ENCODE measurements at places on chromosomes 13 and 19.

- DNase-seq, result no peak
Measured at GRCh38 chr13:42174344-42175162, 97.4 kb upstream of the AKAP11 start.

DNA sequence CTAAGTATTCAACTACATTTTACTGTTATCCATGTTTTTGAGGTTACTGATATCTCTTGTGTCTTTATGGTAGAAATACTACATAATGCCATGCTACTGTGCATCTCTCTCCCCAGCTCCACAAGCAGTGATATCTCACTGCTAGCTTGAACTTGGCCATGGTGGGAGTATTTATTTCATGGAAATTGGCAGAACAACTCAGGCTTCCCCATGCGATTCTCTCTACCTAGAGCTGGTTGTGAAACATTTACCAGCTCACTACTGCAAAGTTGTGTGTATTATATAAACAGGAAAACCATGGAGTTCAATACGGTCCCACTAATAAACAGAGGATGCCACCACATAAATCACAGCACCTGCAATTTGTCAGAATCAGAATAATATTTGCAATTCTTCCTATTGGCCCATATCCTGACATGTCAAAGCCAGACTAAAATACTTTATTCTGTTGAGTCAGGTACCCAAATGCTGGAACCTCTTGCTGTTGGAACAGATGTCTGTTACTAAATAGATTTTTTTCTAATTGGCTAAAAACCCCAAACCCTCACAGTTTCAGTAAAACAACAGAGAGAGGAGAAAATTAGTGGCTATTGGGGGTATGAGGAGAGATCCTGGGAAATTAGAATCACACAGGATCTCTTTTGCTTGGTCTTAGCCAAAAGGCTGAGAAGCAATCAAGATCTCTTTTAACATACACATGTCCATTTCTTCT is 91.4 kb upstream of the SLC10A2 start:
- no peak for DNase-seq

- DNase-seq, result no peak
Measured at GRCh38 chr13:104422668-104423067, 1356.5 kb upstream of the SLC10A2 start.

DNA sequence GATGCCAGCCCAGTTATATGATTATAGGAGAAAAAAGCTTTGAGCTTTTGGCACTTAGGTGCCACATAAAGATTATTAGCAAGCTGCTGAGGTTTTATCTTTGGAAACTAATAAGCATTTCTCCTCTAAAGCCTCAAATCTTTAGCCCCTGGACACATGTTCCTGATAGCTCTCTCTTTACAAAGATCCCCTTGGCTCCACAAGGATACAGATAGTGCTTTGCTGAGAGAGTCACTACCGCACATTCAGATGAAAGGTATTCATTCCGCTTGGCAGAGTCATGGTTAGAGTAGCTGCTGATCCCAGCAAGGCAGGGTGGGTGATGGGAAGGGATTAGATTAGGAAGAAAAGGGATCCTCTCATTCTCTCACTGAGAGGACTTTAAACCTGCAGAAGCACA is 28.2 kb upstream of the PSG7 start:
- no peak for DNase-seq

- DNase-seq, result no peak
Measured at GRCh38 chr13:99228737-99229691, 28.4 kb downstream of the UBAC2 start.

- no peak for DNase-seq
Measured at GRCh38 chr13:89936256-89936655, 1411.2 kb upstream of the MIR17HG start.

DNA sequence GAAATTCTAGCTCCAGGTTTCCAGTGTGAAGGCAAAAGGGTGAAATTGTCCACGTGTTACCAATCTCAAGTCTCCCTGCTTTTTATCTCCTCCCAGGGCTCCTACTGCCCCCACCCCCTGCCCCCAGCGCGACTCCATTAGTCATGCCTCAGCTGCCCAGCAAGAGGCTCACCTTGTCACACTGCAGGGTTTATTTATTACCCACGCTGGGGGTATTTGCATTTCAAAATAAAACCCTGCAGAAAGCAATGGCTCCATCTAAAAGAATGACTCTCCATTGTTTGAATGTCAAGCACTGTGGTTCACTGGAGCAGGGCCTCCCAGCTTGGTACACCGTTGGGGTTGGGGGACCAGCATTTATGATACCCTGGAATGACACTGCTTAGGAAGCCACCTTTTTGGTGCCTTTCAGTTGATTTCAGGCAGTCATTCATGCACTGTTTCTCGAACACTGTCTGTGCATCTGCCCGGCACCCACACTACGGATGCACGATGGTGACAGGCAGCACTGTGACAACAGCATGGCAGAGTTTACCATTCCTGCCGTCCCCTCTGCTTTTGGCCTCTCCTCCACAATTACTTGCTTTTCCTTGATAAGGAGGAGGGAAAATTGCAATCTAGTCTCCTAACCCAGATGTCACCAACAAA is 9.9 kb upstream of the POP4 start:
- no peak for DNase-seq

- no peak for DNase-seq
Measured at GRCh38 chr19:39047073-39047472, 14.7 kb upstream of the FBXO27 start.

- no peak for DNase-seq
Measured at GRCh38 chr13:27601803-27602202, 18.5 kb downstream of the LNX2 start.

DNA sequence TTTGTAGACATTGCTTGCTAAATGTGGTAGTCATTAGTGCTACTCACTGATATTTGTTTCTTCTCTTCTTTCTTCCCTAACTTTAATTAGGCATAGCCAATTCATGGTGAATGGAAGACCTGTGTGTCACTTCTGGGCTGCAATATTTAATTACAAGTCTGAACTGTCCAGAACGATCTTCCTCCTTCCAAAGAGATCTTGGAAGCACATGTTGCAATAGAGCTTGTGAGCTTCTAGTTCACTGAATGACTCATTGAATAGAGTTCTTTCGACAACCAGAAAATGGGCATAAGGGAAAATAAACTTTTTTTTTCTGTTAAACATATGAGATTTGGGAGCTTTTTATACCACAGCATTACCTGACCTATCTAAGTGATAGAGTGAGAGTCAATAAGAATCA is 1264.6 kb downstream of the PCDH9 start:
- DNase-seq, result no peak

- no peak for DNase-seq
Measured at GRCh38 chr13:50846861-50847475, 3.5 kb upstream of the DLEU7 start.

- no peak for DNase-seq
Measured at GRCh38 chr13:43185226-43185625, 161.8 kb downstream of the DNAJC15 start.

DNA sequence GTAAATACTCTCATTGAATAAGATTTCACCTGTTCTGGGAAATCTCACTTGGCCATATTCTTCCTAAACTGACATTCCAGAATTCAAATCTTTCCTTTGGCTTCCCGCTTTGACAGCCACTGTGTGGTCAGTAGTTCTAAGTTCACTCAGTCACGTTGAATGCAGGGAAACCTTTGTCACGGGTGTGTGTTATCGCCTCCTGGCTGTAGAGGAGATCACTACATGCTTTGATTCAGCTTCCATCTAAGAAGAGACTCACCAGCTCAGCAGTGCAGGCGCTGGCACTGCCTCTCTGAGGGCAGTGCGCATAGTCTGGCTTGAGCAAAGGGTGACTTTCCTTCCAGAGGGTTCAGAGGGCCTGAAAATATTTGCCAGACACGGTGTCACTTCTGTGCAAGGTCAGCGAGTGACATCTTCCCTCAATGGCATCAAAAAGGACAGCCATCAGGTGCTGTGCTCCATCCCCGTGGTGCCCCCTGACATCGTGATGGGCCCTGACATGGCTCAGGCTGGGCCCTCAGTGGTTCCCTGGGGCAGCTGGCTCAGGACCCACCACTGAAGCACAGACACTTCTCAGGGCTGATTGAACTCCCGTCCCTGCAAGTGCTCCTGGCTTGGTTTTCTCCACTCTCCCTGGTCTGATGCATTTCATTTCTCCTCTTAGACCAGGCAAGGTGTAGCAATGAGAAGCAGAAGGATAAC is 635.4 kb upstream of the ARGLU1 start:
- no peak for DNase-seq

DNA sequence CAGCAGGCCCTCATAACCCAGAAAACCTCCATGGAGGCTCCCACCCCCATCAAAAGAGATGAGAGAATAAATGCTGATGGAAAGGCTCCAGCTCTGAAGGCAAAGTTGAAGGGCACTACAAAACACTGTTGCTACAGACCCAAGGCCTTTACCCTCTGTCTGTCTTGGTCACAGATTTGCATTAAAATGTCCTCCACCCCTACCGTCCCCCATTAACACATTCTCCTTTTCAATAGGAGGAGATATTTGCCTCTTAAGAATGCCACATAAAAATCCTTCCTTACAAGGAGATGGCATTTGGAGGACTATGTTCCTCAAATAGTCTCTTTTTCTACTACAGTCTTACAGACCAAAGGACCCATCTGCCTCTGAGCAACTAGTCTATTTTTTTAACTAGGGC is 361.5 kb downstream of the ENOX1 start:
- DNase-seq, result no peak

DNA sequence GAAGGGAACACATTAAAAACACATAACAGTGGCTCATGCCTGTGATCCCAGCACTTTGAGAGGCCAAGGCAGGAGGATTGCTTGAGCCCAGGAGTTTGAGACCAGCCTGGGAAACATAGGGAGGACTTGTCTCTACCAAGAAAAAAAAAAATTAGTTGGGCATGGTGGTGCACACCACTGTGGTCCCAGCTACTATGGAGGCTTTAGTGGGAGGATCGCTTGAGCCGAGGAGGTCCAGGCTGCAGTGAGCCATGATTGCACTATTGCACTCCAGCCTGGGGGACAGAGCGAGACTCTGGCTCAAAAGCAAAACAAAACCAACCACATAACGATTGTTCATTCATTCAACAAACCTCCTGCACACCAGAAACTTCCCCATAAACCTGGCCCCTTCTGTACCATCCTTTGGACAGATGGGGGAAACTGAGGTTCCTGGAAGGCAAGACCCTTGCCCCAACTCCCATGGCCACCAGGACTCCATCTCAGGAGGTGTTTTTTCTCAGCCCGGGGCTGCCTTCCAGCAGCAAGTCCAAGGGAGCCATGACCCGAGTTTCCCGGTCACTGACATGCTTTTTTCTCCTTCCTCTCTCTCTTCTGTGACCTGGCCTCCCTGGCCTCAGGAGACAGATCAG is 4.3 kb downstream of the FOSB start:
- DNase-seq, result no peak

DNA sequence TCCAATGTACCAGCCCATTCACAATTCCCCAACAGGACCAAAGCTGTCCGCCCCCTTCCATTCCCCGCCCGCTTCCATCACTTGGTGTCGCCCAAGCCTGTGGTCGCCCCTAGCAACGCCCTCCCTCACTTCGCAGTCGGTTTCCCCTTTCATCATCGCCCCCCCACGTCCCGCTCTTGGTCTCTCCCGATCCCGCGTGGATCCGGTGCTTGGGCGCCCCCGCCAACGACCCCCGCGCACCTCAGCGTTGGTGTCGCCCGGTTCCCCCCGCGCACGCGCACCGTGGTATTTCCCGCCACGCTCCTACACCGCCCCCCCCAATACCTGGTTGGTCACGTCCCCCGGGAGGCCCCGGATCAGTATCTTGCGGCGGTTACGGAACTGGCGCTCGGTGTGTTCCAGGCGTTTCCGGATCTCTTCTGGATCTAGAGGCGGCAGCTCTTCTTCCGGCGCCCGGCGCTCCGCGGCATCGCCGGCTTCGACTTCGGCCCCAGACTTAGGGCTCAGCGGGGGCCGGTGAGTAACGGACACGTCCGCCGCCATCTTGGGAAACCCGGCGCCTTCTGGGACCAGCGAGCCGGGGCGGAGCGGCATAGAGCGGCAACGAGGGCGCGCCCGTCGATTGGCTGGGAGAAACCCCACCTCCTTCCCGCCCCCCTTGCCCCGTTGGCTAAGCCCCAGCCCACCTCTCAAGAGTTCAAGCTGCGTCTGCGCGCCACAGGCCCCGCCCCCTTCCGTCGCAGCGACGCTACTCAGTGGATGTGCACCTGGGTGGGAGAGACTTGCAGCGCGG is at the start of gene RAVER1:
TSS of gene RAVER1 (minus strand) at position 565 of the 793 bp plus-strand sequence. CDS start at position 543, 22 bp downstream.
- peak; percentile 96 for DNase-seq

- DNase-seq, result no peak
Measured at GRCh38 chr13:44573790-44574465, 2.2 kb downstream of the TSC22D1 start.

GRCh38 chr13:33250609-33251008 is 34.9 kb downstream of the STARD13 start:
- no peak for DNase-seq

- DNase-seq, result no peak
Measured at GRCh38 chr19:27881213-27881612, 1331.7 kb downstream of the UQCRFS1 start.

DNA sequence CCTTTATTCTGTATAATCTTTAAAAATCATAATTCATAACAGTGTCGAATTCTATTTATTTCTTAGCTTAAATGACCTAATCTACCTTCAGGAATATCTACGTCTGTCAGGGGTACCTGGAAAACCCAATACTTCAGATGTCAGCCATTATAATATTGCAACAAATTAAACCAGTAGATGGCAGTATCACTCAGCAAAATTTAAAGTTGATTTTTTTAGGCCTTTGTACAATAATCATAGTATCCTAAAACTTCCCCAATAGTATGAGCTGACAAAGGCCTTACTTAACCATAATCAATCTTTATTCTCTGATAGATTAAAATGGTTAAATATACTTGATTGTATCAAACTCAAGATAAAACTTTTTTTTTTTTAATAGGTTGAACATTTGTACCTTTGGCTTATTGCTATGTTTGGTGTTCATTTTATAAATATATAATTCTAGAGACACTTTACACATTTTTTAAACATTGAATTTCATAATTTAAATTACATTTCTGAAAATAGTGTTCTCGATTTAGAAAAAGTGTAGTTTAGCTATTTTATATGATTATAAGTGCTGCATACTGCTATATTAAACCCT is 830.2 kb upstream of the SPRY2 start:
- DNase-seq, result no peak

DNA sequence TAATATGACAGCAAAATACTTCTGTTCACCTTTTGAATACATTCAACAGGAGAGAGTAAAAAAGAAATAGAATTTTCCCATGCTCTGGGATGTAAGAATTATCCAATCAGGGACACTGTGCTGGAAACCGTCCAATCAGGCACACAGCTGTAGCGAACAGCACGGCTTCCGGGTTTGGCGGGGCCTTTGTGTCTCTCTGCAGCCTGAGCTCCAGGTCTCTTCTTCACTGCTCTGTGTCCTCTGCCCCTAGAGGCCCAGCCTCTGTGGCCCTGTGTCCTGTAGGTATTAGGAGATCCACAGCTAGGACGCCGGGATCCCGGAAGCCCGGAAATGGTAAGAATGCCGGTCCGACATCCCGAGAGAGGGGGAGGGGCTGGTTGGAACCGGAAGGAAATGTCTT is 92.7 kb downstream of the ZNF737 start:
- no peak for DNase-seq

GRCh38 chr13:59398127-59398526 is 765.6 kb downstream of the DIAPH3 start:
- DNase-seq, result no peak

GRCh38 chr13:40508127-40508526 is 158.3 kb downstream of the FOXO1 start:
- DNase-seq, result no peak

GRCh38 chr19:35341565-35342225 is 6.0 kb upstream of the FFAR1 start:
- DNase-seq, result no peak

GRCh38 chr13:72218966-72219365 is 352.0 kb upstream of the DACH1 start:
- DNase-seq, result no peak

Measured in stimulated activated CD4-positive, alpha-beta T cell treated with anti-CD3 and anti-CD28 coated beads, Interleukin-15, amount 100 ng/mL, for 1 hour (primary cell).